SW480 (cell line): ENCODE measurements at places on chromosomes 16 and 17.

DNA sequence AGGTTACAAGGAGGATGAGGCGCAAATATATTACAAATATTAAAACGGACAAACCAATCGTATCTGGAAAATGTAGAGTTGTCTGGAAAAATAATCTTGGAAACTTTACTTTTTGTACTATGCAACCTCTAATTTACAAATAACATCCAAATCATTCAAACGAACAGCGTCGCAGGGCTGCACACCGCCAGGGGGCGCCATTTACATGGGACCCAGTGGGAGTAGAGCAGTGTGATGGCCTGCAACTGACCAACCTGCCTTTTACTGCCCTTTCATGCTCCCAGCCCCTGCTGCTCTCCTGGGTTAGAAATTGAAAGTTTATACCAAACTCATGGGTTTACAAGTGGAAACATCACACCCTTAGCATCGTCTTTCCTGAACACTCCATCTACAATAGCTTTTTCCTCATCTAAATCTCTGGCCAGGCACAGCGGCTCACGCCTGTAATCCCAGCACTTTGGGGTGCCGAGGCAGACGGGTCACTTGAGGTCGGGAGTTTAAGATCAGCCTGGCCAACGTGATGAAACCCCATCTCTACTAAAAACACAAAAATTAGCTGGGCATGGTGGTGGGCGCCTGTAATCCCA, 10.0 kb downstream of the PITPNC1 start:
- DNase-seq = peak; percentile 37

DNA sequence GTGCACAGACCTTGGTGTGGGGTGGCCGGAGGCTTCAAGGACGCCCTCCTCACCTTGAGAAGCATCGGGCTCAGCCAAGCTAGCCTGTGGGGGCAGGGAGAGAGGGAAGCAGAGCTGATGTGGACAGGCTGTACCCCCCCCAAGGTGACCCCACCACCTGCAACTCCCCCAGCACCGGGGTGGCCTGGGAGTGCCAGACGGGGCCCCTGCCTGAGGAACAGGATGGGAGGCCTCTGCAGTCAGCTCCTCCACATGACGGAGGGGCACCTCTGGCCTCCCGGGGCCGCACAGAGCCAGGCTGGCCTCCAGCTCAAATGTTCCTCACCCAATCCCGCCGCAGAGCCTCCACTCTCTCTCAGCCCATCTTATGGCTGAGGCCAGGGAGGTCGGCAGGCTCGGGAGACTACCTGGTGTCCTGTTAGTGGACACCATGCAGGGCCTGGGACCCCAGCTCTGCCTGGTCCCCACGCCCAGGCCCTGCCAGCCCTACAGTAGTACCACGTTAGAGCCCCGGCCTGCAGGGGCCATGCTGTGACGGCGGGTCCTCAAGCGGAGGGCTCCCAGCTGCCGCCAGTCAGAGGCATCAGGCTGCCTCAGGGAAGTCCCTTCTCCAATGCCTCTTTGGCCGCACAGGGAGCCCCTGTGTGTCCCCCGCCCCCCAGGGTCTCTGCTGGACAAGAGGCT, 19.4 kb upstream of the SLC38A10 start:
- DNase-seq = no peak

GRCh38 chr17:61362396-61362795, 37.2 kb upstream of the TBX2 start:
- DNase-seq = no peak

GRCh38 chr17:8300627-8301242, 5.5 kb upstream of the SLC25A35 start:
- DNase-seq = peak; percentile 80
